ENCODE measurements at places on chromosomes 2 and 18.

DNA sequence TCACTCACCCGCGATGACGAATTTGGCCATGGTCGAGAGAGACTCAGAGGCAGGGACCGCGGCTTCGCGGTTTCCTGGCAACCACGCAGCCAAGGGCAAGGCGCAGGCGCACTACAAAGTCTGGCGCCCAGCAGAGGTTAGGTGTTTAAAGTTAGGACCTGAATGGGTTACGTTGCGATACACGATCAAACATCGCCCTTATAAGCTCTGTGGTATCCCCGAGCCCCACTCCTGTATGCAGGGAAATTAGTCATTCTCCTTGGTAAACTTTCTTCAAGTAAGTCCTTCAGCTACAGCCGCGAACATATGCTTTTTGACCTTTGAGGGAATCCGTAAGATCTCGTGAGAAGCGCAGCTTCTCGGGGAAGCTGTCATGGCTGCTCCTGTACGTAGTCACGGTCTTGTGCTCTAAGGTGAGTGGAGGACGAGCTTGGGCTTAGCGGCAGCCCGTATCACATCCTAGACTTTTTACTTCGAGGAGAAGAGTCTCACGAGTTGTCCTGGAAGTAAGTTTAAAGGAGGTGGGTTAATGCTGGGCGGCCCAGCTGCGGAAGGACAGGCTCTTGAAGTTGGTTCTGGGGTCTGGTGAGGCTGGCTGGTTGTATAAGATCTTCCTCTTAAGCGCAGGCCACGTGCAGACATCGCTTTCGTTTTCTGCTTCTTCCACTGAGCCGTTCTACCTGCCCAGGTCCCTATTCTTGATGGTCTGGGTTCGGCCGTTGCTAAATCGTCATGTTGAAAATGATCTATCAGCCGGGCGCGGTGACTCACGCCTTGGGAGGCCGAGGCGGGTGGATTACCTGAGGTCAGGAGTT lies at the start of the genes FASTKD2 and MDH1B:
TSS of gene FASTKD2 (plus strand) at position 365 of the 815 bp plus-strand sequence. CDS start 1,088 bp downstream, outside the sequence.
TSS of gene MDH1B (minus strand) at position 87 of the 815 bp plus-strand sequence. CDS start at position 30, 57 bp downstream.
- peak; percentile 85 for DNase-seq

DNA sequence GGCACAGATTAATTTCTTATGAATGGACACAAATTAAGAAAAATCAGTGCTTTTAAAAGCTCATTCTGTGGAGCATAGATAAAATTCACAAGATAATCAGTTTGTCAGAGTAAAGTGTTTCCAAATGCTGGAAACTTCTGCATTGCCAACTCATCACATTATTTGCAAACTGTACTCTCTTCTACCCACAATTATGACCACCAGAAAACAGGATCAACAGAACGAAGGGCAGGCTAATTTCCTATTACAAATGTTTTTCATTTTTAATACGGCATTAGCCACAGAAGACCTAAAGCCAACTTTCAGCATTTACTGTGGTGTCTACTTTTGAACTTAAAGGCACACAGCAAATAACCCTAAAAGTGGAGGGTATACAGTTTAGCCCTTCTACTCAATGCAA lies 6.0 kb downstream of the IRS1 start:
- DNase-seq = no peak

DNA sequence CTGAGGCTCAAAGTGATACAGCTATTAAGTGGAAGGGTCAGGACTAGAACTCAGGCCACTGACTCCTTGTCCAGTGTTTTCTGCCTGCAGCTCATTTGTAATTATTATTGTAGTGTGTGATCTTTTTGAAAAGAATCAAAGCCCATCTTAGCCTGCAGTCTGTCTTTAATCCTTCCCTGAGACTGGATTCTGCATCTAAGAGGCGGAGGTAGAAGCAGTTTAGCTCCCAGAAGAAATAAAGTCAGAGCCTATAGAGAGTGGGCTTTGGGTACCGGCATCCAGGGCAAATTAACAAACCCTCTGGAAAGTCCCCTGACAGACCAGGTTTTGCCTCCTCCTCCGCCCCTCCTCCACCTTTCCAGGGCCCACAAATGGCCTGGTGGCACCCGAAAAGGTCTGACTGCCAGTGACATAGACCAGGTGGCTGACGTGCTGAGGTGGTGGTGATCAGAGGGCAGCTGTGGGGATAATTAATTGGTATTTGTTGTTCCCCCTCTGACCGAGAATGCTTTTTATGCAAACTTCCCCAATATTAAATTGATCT lies 2.2 kb upstream of the RAX start:
- DNase-seq = no peak

DNA sequence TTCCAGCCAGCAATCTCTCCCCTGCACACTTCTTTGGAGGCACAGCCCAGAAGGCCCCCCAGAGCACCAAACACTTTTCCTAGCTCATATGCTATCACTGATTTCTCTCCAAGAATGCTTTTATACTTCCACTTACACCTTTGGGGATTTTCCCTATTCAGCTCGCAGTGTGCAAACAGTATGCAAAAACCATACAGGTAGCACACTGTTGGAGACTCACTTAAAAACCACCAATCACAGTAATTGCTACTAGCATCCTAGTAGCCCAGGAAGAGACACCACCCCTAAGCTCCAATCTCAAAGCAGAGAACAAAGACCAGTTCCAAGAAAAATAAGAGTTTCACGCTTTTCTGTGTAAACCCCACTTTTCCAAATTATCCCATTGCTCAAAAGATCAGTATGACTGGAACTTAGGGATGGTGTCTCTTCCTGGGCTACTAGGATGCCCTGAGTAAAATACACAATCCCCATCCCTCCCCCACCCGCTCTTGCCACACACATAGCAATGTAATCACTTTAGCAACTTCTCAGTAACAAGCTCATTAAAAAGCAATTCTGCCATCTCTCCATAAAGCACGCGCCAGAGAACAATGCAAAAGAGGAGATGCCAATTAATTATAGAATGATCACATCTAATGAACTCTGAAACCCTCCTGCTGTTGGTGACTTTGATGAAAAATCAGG lies 43.0 kb downstream of the KLF7 start:
- DNase-seq = no peak

DNA sequence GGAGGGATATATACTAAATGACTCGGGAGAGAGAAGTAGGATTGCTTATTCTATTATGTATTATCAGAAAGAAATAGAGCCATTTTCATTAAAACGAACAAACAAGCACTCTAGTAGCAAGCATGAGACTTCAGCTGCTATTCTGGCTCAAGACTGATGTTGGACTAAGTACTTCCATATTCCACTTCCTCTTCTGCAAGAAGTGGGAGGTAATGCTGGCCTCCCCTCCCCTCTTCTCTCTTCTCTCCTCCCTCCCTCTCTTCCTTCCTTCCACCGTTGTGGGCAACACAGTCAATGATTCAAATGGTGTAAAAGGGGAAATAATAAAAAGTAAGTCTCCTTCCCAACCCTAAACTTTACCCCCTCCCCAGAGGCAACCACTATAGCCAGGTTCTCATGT lies 62.6 kb downstream of the EMX1 start:
- DNase-seq = no peak

GRCh38 chr2:11158916-11159573 lies 3.8 kb downstream of the SLC66A3 start:
- DNase-seq = no peak

DNA sequence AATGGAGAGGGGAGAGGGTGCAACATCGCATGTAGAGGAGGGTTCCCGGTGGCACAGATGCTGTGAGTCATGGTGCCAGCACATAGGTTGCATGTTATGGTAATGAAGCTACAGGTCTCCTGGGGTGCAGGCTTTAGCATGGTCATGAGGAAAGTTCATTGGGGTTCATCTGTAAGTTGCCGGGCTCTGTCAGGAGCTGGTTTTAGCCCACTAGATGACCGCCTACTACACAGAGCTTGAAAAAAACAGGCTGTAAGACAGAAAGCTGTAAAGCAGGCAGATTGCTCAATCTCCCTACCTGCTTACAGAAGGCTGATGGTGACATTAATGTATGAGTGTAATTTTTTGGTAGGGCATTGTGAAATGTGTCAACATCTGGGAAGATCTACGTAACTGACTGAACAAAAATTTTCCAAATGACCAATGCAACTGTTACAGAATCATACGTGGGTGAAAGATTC lies 23.9 kb downstream of the DYSF start:
- DNase-seq = no peak

DNA sequence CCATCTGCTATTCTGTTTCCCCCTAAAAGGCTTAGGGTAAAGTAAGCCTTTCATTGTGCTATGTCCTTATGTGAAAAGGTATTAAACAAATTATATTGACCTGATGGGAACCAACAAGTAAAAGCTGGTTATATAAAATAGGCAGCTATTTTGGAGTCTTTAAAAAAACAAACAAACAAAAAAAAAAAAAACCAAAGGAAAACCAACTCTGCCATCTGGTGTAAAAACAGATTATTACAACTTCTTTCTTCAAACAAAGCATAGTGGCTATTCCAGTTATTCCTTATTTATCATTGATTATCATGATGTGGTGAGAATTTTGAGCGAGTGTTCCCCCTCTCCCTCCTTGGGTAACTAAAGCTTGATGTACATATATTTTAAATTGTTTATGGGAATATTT lies 122.3 kb upstream of the FHL2 start:
- DNase-seq = no peak

DNA sequence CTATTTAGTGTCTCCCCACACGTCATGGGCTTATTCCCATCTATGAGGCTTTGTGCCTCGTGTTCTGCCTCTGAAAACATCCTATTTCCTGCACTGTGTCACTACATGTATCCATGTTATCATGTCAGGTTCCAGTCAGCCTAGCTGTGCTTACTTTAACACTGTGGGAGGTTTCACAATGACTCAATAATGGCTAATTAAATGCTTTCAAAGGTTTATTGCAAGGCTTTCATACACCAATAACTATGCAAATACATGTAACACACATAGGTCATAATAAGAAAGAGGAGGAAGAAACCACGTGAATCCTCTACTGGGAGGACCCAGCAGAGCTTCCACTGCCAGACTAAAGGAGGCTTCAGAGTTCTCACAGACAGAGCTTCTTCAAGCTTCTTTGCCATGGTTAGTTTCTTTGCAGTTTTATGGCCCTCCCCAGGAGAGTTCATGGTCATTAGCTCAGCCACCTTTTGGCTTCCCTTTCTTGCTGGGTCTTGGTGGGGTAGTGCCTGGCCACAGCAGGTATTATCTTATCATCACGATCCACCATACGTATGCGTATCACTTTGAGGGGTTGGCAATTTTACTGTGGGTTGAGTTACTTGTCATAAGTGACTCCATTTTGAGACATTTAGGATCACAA lies 5.1 kb upstream of the COLEC12 start:
- no peak for DNase-seq

- DNase-seq = no peak
These were observed 3.4 kb upstream of the DIS3L2 start for GRCh38 chr2:231957913-231958763.

- DNase-seq = no peak
These were observed 31.5 kb upstream of the LGALSL start for GRCh38 chr2:64422466-64422865.

GRCh38 chr2:219783359-219783975 lies 156.0 kb downstream of the SLC4A3 start:
- no peak for DNase-seq

DNA sequence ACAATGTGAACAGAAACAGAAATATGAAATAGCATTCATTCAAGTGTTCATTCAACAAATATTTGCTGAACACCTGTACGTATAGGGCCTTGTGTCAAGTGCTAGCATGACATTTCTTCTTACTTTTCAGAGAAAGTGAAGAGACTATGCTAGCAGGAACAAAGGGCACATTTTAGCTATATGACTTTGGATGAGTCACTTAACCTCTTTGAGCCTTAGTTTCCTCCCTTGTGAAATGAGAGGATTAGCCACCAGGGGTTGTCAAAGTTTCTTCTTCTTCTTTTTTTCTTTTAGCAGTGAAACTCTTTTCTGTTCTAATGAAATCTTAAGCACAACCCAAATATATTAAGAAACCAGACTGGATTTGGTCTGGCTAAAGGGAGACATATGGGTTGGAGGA lies 53.1 kb downstream of the FIGN start:
- no peak for DNase-seq

GRCh38 chr2:236051351-236051750 lies 116.8 kb downstream of the GBX2 start:
- no peak for DNase-seq

GRCh38 chr2:17877811-17878280 lies 621 bp upstream of the KCNS3 start:
- no peak for DNase-seq

- no peak for DNase-seq
These were observed 9.5 kb upstream of the TNFAIP6 start for GRCh38 chr2:151347906-151348305.

DNA sequence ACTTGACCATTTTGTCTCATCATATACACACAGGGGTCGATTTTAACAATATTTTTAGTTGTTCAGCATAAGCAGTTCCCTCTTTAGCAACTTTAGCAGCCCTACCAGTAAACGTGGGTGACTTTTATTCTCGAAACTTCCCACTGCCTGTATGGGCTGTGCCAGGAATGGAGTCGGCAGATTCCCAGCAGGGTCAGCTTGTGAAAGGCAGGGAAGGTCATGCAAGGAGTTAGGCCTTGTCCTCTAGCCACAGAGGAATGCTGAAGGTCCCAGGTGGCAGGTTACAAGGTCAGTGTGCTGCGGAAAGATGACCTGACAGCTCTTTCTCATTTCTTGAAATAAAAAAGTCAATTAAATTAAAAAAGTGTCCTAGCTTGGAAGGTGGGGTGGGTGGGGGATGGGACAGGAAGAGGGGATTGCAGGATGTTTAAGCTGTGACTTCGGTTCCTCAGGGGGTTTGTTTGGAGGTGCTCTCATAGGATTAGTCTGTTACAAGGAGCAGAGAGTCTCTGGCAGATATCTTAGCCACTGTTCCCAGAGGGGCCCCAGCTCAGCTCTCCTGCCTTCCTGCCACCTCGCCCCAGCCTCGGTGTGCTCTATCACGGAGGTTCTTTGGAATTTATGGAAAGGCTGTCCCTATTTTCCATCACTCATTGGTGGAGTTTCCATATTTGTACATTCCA lies 21.4 kb downstream of the DRC1 start:
- DNase-seq = peak; percentile 23

GRCh38 chr2:25312958-25313710 lies 28.6 kb downstream of the DNMT3A start:
- no peak for DNase-seq

DNA sequence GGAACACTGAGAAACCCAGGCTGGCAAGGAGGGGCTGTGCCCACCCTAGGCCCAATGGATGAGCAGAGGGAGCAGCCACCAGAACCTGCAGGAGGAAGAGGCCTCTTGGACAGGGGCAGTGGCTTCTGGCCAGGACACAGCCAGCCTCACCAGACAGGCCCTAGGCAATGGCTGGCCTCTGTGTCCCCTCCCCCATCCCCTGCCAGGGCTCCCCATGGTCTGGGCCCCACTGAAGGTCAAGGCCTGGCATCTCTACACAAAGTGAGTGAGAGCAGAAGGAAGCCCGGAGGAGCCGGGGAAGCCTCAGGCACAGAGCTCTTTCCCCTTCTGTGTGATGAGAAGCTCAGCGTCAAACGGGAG lies 6.3 kb downstream of the PRLH start:
- no peak for DNase-seq

All from NT2/D1 (cell line).